ENCODE measurements at places on chromosomes 7 and 10. TPM values are rescaled to one million over a fixed set of nuclear protein-coding genes. Genes with fewer than 3 reads are reported as not detected.
A peak's percentile ranks its signal among the peaks of the same experiment; 100 is the strongest.

Gene NEUROD6
- not detected for total RNA-seq

Gene CALHM1
- total RNA-seq: not detected

Gene HMX2
- not detected for total RNA-seq

Gene SFTPA2
- total RNA-seq: not detected

Gene EBF3
- not detected for total RNA-seq

- H3K36me3 ChIP-seq: peaks cover 17% of the 10 kb centered on the region
- H3K27ac ChIP-seq: no peak overlapping the region
- no peaks in the 10 kb centered on the region for H3K27me3 ChIP-seq
- DNase-seq: no peak
- H3K4me1 ChIP-seq: no peaks in the 10 kb centered on the region
Observed at GRCh38 chr7:2128601-2129322, 104.0 kb downstream of the MAD1L1 start.

- no peak for DNase-seq
- no peaks in the 10 kb centered on the region for H3K36me3 ChIP-seq
- H3K4me3 ChIP-seq: no peak overlapping the region
- no peaks in the 10 kb centered on the region for H3K4me1 ChIP-seq
- H3K27ac ChIP-seq: no peak overlapping the region
- H3K27me3 ChIP-seq: no peaks in the 10 kb centered on the region
Observed at GRCh38 chr7:135385209-135385608, 124.7 kb downstream of the CNOT4 start.

DNA sequence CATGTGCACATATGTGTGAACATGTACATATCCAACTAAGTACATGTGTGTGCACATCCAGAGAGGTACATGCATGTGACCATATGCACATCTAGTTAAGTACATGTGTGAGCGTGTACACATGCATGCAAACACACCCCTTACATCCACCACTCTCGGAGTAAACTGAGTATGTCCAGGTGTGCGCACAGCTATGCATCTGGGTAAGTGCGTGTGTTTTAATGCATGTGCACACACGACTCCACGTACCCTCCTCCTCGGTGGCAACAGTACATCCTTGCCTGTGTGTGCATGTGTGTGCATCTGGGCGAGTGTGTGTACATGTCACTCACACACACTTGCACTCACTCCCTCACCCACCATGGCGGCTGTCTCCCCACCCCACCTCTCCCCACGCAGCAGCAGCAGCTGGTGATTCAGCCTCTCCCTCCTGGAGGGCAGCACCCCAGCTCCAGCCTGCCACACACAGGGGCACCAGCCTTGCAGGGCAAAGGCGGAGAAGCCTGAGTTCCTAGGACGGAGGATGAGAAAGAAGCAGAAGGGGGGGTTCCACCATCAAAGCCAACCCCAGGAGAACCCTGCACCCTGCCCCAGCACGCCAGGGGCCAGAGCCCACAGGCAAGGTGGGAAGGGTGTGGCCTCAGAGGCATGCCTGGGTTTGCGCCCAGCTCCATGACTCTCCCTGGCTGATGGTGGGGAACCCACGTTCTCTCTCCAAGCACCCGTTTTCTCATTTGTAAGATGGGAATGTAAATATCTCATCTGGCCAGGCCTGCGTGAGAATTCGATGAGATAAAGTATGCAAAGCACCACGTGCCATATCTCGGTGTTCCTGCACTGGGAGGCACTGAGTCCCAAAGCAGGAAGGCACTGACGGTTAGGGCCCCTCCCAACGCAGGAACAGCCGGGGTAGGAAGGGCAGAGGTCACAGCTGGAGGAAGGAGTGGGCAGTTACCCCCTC lies 27.7 kb upstream of the DNAAF5 start:
- no peaks in the 10 kb centered on the region for H3K4me1 ChIP-seq
- no peaks in the 10 kb centered on the region for H3K27me3 ChIP-seq

DNA sequence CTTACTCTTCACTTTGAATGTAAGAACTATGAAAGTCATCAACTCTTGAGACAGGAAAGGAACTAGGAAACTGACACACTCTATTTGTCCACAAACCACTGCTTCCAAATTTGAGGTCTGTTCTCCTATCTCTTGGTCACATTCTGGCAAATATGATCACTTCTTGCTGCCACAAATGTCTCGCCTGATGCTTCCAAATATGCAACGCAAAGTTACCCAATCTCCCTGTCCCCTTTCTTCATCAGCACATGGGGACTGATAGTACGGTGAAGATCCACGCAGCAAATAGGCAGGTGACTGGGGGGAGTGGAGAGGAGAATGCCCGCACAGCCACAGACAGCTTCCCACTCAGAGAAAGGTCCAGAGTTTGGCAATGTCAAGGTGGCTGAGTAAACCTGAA lies 92.6 kb upstream of the TCF7L2 start:
- H3K36me3 ChIP-seq: no peaks in the 10 kb centered on the region
- no peaks in the 10 kb centered on the region for H3K4me1 ChIP-seq
- no peak overlapping the region for H3K4me3 ChIP-seq
- H3K27me3 ChIP-seq: no peaks in the 10 kb centered on the region

- no peak for DNase-seq
- no peaks in the 10 kb centered on the region for H3K36me3 ChIP-seq
- no peak overlapping the region for H3K4me3 ChIP-seq
- H3K4me1 ChIP-seq: no peaks in the 10 kb centered on the region
- H3K27ac ChIP-seq: no peak overlapping the region
Observed at GRCh38 chr10:4663162-4663992, 162.6 kb upstream of the AKR1E2 start.

- H3K27ac ChIP-seq: no peak overlapping the region
- no peaks in the 10 kb centered on the region for H3K4me1 ChIP-seq
- no peaks in the 10 kb centered on the region for H3K36me3 ChIP-seq
- H3K4me3 ChIP-seq: no peak overlapping the region
- no peak for DNase-seq
Observed at GRCh38 chr7:73707045-73707631, 12.3 kb downstream of the STX1A start.

GRCh38 chr10:121240011-121240410 lies 358.2 kb downstream of the FGFR2 start:
- H3K36me3 ChIP-seq: no peaks in the 10 kb centered on the region
- no peak for DNase-seq
- no peaks in the 10 kb centered on the region for H3K27me3 ChIP-seq
- H3K4me3 ChIP-seq: no peak overlapping the region

DNA sequence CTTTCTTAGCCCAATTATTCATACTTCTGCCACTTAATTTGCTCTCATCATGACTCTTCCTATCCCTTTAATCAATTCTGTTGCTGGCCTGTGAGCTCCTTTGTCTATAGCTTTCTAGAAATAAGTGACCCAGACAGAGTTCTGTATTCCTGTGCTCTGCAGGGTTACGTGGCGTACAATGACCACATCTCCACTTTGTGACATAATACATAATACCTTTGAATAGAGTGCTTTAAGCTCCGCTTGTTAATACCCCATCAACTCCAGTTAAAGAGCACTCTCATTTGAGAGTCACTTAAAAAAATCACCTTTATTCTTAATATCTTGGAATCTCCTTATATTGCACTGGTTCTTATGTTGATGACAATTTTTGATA lies 619.0 kb downstream of the PARD3 start:
- no peaks in the 10 kb centered on the region for H3K4me1 ChIP-seq
- no peak for DNase-seq
- no peak overlapping the region for H3K4me3 ChIP-seq
- no peaks in the 10 kb centered on the region for H3K36me3 ChIP-seq
- H3K27me3 ChIP-seq: no peaks in the 10 kb centered on the region
- no peak overlapping the region for H3K27ac ChIP-seq

DNA sequence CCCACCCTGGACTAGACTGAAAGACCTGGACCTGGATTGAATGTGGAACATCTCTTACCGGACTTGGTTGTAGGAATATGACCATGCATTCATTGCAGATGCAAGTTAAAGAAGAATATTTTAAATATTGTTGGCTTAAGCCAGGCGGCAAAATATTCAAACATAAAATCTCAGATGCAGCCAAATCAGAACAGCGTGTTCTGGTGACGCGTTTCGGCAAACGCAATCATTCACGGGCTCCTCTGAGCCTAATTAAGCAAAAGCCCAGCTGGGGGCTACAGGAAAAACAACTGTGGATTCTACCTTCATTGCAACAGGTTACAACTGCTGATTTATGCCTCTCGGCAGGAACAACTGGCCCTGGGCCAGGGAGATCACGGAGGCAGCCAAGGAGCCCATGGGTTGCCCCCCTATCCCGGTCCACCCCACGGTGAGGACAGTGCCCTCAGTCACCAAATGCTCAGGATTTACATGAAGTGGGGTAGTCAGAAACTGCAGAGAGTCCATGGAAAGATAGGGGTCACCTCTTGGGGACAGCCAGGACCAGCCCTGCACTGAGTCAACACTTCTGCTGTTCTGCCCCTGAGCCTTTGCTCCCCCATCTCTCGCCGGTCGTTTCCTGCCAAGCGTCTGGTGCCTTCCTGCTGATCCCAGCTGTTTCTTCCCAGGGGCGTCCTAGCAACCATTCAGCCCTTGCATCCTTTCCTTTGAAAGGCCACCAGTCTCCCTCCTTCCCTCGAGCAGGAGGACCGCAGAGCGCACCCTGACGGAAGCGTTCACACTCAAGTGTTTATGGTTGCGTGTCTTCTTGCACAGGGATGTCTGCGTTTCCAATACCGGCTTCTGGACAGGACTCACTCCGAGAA lies 64.4 kb upstream of the SFMBT2 start:
- no peaks in the 10 kb centered on the region for H3K36me3 ChIP-seq
- H3K27ac ChIP-seq: no peak overlapping the region
- no peak overlapping the region for H3K4me3 ChIP-seq
- H3K27me3 ChIP-seq: no peaks in the 10 kb centered on the region

DNA sequence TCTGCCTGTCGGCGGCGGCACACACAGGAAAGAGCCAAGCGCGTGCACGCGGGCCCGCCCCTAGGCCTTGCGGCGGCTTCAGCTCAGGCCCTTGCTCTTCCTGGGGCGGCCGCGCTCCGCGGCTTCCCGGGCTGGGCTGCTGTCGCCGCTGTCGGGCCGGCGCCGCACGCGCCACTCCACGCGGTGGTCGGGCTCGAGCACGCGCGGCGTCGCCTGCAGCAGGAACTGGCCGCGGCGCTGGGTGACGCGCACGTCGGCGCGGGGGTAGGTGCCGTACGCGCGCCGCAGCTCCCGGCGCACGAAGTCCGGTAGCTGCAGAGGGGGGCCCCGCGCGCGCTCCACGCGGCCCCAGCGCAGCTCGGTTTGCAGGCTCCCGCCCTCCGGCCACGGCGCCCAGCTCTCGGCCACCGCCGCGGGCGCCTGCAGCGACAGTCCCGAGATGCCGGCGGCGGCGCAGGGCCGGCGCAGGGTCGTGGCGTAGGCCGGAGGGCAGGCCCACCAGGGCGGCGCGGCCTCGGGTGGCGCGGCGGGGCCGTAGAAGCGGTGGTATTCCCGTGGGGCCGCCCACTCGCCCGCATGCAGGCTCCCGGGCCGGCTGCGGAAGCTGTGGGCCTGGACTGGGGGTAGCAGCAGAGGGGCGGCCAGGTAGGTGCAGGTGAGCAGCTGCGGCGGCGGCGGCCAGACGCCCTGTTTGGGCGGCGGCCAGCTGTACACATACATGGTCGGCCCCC lies 804 bp downstream of the C10orf95 start:
- peaks cover 12% of the 10 kb centered on the region for H3K4me1 ChIP-seq
- H3K36me3 ChIP-seq: no peaks in the 10 kb centered on the region
- DNase-seq: peak; percentile 93
- H3K4me3 ChIP-seq: peak overlapping the region; percentile 88

GRCh38 chr10:3067118-3067858 lies at the start of gene PFKP:
PFKP (plus strand) TSS chr10:3067548; CDS start chr10:3067596, 48 bp downstream.
- peaks cover 14% of the 10 kb centered on the region for H3K36me3 ChIP-seq
- peak within 1 kb of the TSS; percentile 87 for H3K4me3 ChIP-seq
- peak; percentile 39 for DNase-seq
- H3K4me1 ChIP-seq: peaks cover 8% of the 10 kb centered on the region
- H3K27ac ChIP-seq: peak within 1 kb of the TSS; percentile 70

GRCh38 chr7:101094791-101095375 lies 9.6 kb downstream of the TRIM56 start:
- H3K36me3 ChIP-seq: no peaks in the 10 kb centered on the region
- no peaks in the 10 kb centered on the region for H3K27me3 ChIP-seq
- H3K4me1 ChIP-seq: no peaks in the 10 kb centered on the region
- no peak overlapping the region for H3K27ac ChIP-seq
- no peak overlapping the region for H3K4me3 ChIP-seq
- DNase-seq: no peak
